ENCODE measurements at places on chromosomes 11 and 22.

DNA sequence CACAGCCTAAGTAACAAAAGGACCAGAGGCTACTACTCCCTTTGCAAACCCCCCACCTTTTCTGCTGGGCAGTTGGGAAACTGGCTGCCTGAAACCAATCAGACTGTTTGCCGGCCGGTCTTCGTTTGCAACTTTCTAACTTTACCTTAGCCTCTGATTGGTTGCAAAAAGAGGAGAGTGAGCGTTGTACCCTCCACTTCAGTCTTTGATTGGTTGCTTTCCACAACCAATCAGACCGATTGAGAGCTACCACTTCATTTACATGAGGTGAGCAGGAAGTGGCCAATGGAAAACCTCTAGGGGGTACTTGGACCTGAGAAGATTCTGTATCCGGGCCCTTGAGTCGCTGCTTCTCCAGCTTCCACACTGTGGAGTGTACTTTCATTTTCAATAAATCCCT lies 18.8 kb upstream of the CLNS1A start:
- no peak for DNase-seq

DNA sequence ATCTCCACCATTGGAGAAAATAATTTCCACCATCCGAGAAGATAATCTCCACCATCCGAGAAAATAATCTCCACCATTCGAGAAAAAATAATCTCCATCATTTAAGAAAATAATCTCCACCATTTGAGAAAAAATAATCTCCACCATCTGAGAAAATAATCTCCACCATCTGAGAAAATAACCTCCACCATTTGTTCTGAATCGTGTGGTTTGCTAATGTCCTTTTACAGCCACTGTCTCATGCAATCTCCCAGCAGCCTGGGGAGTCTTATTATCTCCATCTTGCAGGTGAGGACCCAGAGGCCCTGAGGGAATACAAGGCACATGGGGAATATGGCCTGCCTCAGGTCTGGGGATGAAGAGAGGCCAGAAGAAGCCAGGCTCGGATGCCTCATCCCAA lies 54.1 kb upstream of the TCF20 start:
- DNase-seq = no peak

DNA sequence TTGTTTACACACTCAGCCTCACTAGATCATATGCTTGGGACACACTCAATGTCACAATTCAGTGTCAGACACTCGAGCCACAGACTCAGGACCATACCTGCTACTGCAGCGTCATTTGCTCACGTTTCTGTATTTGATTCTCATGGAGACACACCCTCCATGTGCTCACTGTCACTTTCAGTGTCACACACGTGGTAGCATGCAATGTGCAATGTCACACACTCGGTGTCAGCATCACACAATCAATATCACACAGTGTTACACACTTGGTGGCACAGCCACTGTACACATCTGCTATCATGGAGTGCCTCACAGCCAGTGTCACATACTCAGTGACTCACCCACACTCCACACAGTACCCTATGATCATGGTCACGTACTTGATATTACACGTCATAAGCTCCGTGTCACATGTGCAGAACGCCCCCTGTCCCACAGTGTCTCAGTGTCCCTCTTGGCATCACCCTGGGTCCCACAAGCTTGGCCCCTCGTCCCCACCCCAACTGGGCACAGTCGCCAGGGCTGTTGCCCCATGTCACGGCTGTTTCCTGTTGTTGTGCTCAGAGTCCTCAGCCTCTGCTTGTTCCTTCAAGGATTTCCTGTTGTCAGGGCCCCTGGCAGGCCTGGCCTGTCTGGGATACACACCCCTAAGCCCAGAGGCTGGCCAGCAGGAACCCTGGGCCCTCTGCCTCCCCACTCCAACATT lies 49.6 kb downstream of the PDE2A start:
- no peak for DNase-seq

DNA sequence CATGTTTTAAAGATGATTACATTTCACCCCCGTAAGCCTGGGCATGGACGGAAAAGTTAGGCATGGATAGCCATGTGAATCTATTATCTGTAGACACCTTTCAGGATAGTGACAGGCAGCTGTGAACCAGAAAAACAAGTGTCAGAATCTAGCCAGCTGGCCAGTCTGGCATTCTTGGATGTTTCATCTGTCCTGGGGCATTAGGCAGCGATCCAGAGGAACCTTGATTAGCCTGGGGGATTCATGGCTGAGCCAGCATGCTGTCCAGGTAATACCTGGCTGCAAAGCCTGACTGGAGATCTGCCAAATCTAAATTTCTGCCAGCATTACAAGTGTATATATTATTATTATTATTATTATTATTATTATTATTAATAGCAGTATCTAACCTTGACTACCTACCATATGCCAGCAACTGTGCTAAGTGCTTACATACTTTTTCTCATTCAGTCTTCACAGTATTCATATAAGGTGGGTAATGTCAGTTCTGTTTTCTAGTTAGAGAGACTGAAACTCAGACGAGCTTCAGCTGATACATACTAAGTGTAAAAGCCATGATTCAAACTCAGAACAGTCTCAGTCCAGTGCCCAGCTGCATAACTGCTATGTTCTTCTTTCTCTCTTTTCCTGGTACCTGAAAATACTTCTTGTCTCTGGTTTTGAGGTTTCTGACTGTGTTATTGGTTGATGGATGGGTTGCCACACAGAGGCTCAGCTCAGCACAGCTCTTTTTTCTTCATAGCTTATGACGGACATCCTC lies 12.8 kb downstream of the BMAL1 start:
- DNase-seq = no peak

- no peak for DNase-seq
Observed at GRCh38 chr22:35177811-35178210, 79.5 kb upstream of the HMGXB4 start.

DNA sequence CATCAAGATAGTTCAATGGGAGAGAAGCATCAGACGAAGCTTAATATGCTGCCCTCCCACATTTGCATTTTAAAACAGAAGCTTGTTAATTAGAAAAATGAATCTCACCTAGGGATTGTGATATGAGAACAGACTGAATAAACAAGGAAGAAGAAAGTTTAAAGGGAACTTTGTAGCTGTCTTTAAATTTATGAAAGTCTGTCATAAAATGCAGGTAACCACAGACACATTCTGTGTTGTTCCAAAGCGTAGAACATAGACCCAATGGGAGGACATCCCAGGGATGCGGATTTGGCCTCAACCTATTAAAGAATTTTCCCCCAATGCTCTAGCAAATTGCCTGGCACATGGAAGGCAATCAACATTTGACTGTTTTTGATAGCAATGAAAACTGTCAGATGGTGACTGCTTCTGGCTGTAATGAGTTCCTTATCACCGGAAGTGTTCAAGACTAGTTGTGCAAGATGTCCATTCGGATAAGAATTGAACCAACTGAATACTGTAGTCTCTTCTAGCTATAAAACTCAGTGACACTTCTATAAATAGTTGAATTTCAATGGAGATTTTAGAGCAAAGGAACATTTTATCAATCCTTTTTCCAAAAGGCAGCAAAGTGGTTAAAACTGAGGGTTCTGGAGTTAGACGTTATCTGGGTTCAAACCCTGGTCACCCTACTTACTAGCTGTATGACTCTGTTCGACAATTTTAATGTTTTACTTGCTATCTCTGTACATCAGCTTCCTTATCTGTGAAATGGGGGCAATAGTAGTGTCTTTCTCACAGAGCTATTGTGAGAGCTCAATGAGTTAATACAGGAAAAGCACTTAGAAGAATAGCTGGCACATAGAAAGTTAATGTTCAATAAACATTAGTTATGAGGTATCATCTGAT lies 64.9 kb downstream of the LIF start:
- no peak for DNase-seq

DNA sequence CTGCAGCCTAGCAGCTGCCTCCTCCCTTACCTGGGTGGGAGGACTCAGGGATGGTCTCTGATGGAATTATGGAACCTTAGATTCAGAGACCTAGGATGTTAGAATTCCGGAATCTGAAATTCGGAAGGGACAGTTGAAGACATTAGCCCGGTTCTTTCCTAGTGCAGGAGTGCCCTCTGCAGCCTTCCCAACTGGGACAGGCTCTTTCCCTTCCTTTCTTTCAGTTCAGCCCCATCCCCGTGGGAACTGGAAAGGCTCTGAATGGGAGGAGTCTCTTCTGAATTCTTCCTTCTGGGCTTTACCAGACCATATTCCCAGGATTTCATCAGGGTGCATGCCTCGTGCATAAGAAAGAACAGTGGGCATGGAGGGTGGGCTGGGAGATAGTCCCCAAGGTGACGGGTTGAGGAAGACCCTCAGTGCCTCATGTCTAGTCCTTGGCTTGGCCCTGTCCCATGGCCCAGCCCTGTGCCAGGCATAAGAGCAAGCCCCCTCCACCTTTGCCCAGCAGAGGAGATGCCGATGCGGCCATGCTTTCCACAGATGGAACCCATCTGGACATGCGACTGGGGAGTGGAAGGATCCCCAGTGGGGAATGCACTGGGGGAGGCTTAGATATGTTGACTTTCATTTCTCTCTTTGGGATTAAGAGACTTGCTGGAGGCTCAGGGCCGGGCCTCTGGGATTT lies 14.4 kb downstream of the DNAJB13 start:
- peak; percentile 27 for DNase-seq

DNA sequence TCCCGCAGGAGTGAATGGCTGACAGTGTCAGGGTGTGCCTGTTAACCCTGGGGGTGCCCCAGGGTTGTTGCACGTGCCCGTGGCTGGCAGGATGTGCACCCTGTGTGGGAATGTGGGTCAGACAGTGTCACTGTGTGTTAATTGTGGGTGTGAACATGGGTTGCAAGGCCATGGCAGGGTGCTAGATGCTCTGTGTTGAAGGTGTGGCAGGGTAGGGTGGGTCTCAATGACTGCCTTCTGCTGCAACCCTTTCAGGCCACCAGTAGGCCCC lies 8.3 kb downstream of the RIN1 start:
- no peak for DNase-seq

- no peak for DNase-seq
Observed at GRCh38 chr11:62669420-62670161, 1.9 kb upstream of the UQCC3 start.
